ENCODE measurements at places on chromosomes 16 and 17. TPM values are rescaled to one million over a fixed set of nuclear protein-coding genes. Genes with fewer than 3 reads are reported as not detected.
A peak's percentile ranks its signal among the peaks of the same experiment; 100 is the strongest.

Gene FTO
- 48.3 TPM for total RNA-seq

DNA sequence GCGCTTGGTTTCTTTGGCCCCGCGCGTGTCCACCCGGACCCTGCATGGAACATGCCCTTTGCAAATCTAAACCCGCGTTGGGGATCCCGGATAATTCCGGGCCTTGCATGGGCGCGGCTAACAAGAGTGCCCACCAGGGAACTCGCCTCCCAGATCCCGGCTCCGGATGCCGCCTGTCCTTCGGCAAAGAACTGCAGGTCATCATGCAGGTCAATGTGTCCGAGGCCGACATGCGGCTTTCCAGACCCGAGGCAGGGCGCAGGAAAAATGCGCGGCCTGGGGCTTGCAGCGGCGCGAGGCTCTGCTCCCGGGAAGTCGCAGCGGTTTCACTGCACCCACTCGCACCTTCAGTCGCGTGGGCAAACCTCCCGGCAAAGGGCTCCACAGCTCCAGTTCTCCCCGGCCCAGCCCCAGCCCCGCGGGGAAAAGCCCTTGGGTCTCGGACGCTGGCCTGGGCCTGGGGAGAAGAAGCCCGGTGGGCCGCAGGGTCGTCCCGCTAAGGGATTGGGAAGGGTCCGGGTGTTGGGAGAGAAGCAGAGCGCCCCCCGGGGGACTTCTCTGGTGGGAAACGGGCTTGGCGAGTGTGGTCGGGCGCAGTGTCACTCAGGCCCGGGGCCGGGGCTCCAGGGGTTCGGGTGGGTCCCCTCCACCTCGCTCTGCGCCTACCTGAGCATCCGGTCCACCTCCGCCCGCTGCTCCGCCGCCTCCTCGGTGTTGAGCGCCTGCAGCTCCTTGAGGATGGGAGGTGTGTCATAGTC, 805 bp downstream of the HNF1B start:
- no peak for DNase-seq

- DNase-seq = peak; percentile 63
Measured at GRCh38 chr17:1720856-1721386, 3.6 kb upstream of the WDR81 start.

Gene CCL2
- total RNA-seq = 26.2 TPM

GRCh38 chr17:73025041-73025560, 67.4 kb downstream of the SLC39A11 start:
- no peak for DNase-seq
